Kidney (tissue), 22 donors: ENCODE measurements at places on chromosomes 1 and 21. TPM values are rescaled to one million over a fixed set of nuclear protein-coding genes. Genes with fewer than 3 reads are reported as not detected.
A peak's percentile ranks its signal among the peaks of the same experiment; 100 is the strongest.

- no peak overlapping the region for H3K4me3 ChIP-seq
- H3K27ac ChIP-seq = no peak overlapping the region
- DNase-seq = no peak
- H3K4me1 ChIP-seq = peaks cover 22% of the 10 kb centered on the region
Observed at GRCh38 chr1:149846042-149846441, 53.3 kb upstream of the BOLA1 start.

- H3K27me3 ChIP-seq = no peaks in the 10 kb centered on the region
- no peak overlapping the region for H3K27ac ChIP-seq
Observed at GRCh38 chr1:223273511-223273910, 90.5 kb downstream of the SUSD4 start.

- H3K36me3 ChIP-seq = no peaks in the 10 kb centered on the region
- no peaks in the 10 kb centered on the region for H3K4me1 ChIP-seq
- no peak for DNase-seq
- no peak overlapping the region for H3K4me3 ChIP-seq
- no peak overlapping the region for H3K27ac ChIP-seq
Observed at GRCh38 chr1:245475126-245475525, 320.3 kb downstream of the KIF26B start.

- peaks cover 5% of the 10 kb centered on the region for H3K4me1 ChIP-seq
- H3K4me3 ChIP-seq = no peak overlapping the region
- no peaks in the 10 kb centered on the region for H3K36me3 ChIP-seq
- H3K27me3 ChIP-seq = no peaks in the 10 kb centered on the region
- DNase-seq = no peak
Observed at GRCh38 chr21:39050841-39051587, 132.2 kb downstream of the PSMG1 start.

- DNase-seq = no peak
- H3K4me1 ChIP-seq = peaks cover 36% of the 10 kb centered on the region
- H3K36me3 ChIP-seq = no peaks in the 10 kb centered on the region
Observed at GRCh38 chr21:43733060-43733459, 14.1 kb downstream of the PDXK start.

- H3K27ac ChIP-seq = no peak overlapping the region
- no peaks in the 10 kb centered on the region for H3K4me1 ChIP-seq
- no peaks in the 10 kb centered on the region for H3K36me3 ChIP-seq
Observed at GRCh38 chr1:38296047-38296446, 249.5 kb upstream of the POU3F1 start.

- no peaks in the 10 kb centered on the region for H3K27me3 ChIP-seq
- peak overlapping the region; percentile 75 for H3K4me3 ChIP-seq
- no peaks in the 10 kb centered on the region for H3K36me3 ChIP-seq
- H3K27ac ChIP-seq = peak overlapping the region; percentile 32
- DNase-seq = peak; percentile 82
Observed at GRCh38 chr1:232629250-232630046, 485 bp downstream of the SIPA1L2 start.

Gene TIAM1
- polyA plus RNA-seq = 4.6 TPM

- H3K27me3 ChIP-seq = no peaks in the 10 kb centered on the region
- H3K4me1 ChIP-seq = no peaks in the 10 kb centered on the region
- H3K36me3 ChIP-seq = no peaks in the 10 kb centered on the region
- no peak overlapping the region for H3K27ac ChIP-seq
- DNase-seq = peak; percentile 8
Observed at GRCh38 chr1:242178924-242179708, 180.2 kb upstream of the MAP1LC3C start.

Gene AKR7A3
- 108 TPM for polyA plus RNA-seq

DNA sequence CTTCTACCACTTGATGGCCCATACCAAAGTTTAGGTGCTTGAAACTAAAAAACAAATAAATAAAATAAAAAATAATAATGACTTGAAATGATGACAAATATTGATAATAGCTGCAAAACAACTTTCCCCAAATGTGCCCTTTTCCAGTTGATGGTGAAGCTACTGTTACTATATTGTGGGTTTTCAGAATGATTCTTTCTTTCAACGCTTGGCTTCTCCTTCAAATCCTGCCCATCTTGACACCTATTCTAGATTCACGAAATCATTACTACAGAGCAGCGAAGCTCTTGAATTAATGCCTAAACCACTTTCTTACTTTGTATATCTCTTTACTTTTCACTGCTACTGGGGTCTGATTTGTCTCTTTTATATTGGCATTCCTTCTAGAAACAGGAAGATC, 9.2 kb upstream of the C1orf141 start:
- no peak for DNase-seq
- H3K4me3 ChIP-seq = no peak overlapping the region
- H3K36me3 ChIP-seq = no peaks in the 10 kb centered on the region
- H3K27ac ChIP-seq = no peak overlapping the region
- no peaks in the 10 kb centered on the region for H3K27me3 ChIP-seq
- H3K4me1 ChIP-seq = no peaks in the 10 kb centered on the region

Gene CAPN8
- 0.84 TPM for polyA plus RNA-seq

DNA sequence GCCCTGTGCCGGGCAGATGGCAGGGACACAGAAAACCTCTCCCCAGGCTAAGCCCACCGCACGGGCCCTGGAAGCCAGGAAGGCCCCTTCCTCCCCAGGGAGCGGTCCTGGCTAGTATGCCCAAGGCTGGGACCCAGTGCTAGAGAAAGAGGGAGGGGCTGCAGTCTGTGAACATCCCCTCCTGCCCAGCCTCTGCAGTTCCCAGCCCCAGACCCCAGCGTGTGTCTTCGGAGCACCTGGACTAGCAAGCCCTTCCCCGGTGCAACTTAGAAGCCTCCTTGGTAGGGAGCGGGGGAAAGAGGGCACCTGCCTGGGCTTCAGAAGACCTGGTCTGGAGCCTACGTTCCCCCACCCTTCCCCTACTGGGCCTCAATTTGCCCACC, 2.1 kb downstream of the PLEKHG5 start:
- H3K4me1 ChIP-seq = no peaks in the 10 kb centered on the region
- H3K4me3 ChIP-seq = no peak overlapping the region
- no peaks in the 10 kb centered on the region for H3K36me3 ChIP-seq
- H3K27ac ChIP-seq = no peak overlapping the region
- DNase-seq = no peak

Gene SYNC
- polyA plus RNA-seq = 1.4 TPM

- no peaks in the 10 kb centered on the region for H3K27me3 ChIP-seq
- peak; percentile 11 for DNase-seq
- no peak overlapping the region for H3K27ac ChIP-seq
- H3K4me1 ChIP-seq = no peaks in the 10 kb centered on the region
- peaks cover 64% of the 10 kb centered on the region for H3K36me3 ChIP-seq
Observed at GRCh38 chr21:42768324-42769121, 110.8 kb downstream of the WDR4 start.

DNA sequence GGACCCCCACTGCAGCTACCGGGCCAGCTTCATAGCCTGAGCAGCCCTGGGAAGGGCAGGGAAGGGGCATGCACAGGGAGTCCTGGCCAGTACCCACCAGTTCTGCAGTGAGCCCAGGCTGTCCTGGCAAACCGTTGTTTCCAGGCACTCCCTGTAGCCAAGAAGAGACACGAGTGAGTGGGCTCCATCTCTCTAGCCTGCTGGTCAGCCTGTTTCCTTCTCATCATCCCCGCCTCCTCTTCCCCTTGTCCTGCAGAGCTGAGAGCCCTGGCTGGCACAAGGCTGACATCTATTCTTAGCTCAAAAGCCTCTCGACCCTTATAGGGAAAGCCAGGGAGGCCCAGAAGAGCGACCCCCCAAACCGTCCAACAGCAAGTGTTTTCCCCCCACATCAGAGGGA, 28.7 kb downstream of the COL16A1 start:
- DNase-seq = no peak
- H3K27ac ChIP-seq = no peak overlapping the region
- no peaks in the 10 kb centered on the region for H3K27me3 ChIP-seq
- H3K4me3 ChIP-seq = no peak overlapping the region
- peaks cover 4% of the 10 kb centered on the region for H3K4me1 ChIP-seq
- H3K36me3 ChIP-seq = no peaks in the 10 kb centered on the region

- H3K4me1 ChIP-seq = no peaks in the 10 kb centered on the region
- H3K36me3 ChIP-seq = no peaks in the 10 kb centered on the region
- no peak overlapping the region for H3K27ac ChIP-seq
- no peak for DNase-seq
- H3K27me3 ChIP-seq = no peaks in the 10 kb centered on the region
- no peak overlapping the region for H3K4me3 ChIP-seq
Observed at GRCh38 chr1:200628223-200628881, 7.8 kb upstream of the KIF14 start.

DNA sequence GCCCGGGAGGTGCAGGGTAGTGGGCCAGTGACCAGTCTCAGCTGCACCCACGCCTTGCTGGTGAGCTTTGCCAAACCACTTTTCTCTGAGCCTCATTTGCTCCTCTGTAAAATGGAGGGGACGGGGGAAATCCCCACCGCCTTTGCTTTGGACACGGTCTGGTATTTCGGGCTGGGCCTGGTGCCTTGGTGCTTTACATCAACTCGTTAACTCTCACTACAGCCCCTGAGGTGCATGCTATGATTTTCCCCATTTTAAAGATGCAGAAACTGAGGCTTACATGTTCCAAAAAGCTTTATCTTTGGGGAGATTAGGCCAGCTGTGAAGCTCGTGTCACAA, 116.1 kb upstream of the RUNX3 start:
- DNase-seq = no peak
- H3K4me1 ChIP-seq = no peaks in the 10 kb centered on the region
- no peaks in the 10 kb centered on the region for H3K36me3 ChIP-seq
- no peak overlapping the region for H3K4me3 ChIP-seq
- no peaks in the 10 kb centered on the region for H3K27me3 ChIP-seq

Gene EXOSC10
- 26.2 TPM for polyA plus RNA-seq

DNA sequence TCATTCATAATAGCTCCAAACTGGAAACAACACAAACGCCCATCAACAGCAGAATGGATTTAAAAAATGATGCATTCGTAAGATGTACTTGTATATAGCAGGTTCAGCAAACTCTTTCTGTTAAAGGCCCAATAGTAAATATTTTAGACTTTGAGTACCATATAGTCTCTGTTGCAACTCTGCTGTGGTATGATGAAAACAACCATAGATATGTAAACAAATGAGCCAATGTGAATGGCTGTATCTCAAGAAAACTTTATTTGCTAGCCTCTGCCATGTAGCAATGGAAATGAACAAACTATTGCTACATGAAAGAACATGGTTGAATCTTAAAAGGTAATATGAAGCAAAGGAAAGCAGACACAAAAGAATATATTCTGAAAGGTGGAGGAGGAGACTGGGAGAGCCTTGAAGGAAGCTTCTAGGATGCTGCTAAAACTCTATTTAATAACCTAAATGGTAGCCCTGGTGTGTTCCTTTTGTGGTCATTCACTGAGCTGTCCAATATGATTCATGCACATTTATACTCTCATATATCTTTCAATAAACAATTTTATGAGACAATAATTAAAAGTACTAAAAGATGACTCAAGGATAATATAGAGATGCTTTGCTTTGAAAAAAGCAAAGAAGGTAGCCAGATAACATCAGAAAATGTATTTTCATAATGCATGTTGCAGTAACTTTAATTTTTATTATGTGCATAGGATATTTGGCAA, 29.1 kb upstream of the FMO3 start:
- no peak for DNase-seq
- H3K4me1 ChIP-seq = no peaks in the 10 kb centered on the region
- no peak overlapping the region for H3K27ac ChIP-seq
- no peaks in the 10 kb centered on the region for H3K27me3 ChIP-seq
- H3K36me3 ChIP-seq = no peaks in the 10 kb centered on the region

DNA sequence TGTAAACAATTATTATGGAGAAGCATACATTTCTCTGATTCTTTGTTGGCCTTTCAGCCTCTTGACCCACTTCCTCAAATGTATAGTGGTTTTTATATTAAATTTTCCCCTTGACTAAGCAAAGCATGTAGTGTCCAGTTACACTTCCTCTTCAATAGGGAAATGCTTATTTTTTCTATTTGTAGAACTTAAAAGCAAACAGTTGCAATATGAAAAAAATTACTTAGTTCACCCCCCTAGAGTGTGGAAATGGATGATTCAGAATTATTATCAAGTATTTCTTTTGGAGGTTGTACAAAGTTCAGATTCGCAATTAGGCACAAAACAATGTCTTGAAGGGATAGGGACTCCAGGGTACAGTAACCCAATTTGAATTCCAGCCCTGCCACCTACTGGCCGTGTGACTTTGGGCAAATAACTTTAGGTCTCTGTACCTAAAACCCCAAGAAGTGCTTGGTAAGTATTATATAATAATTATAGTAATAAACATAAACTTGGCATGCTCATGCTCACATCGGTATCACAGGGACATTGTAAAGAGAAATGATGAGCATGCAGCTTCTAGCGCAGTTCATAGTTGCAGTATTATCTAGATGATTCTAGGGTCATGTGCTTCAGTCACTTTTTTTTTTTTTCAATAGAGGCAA, 28.6 kb upstream of the IFNGR2 start:
- no peak overlapping the region for H3K4me3 ChIP-seq
- no peaks in the 10 kb centered on the region for H3K4me1 ChIP-seq
- no peak overlapping the region for H3K27ac ChIP-seq

Gene S100A2
- polyA plus RNA-seq = 416 TPM

Gene SPRR2D
- polyA plus RNA-seq = not detected

Gene KHDRBS1
- polyA plus RNA-seq = 66.9 TPM

- H3K36me3 ChIP-seq = no peaks in the 10 kb centered on the region
- H3K27me3 ChIP-seq = no peaks in the 10 kb centered on the region
- no peak overlapping the region for H3K27ac ChIP-seq
- H3K4me3 ChIP-seq = no peak overlapping the region
- no peaks in the 10 kb centered on the region for H3K4me1 ChIP-seq
Observed at GRCh38 chr1:244112041-244112440, 61.0 kb downstream of the ZBTB18 start.

DNA sequence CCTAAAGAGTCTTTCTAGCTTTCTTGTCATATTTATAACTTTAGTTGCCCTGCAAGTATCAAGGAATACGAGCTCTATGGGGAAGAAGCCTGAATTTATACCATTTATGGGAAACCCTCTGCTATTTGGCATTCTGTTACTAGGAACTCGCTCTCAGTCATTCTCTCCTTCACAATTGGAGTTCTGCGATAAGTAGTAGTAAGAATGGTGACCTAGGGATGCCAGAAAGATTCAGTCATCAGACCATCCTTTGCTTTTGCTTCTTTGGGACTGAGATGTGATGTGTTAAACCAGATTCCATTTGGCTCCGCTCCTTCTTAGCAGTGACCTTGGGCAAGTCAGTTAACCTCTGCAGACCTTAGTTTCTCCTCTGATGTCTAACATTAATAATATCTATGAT, 256.5 kb downstream of the FGGY start:
- no peaks in the 10 kb centered on the region for H3K36me3 ChIP-seq
- no peak overlapping the region for H3K4me3 ChIP-seq
- no peak for DNase-seq
- H3K4me1 ChIP-seq = peaks cover 8% of the 10 kb centered on the region
- no peaks in the 10 kb centered on the region for H3K27me3 ChIP-seq
- H3K27ac ChIP-seq = no peak overlapping the region

- H3K27me3 ChIP-seq = no peaks in the 10 kb centered on the region
- peaks cover 49% of the 10 kb centered on the region for H3K36me3 ChIP-seq
- no peak for DNase-seq
- H3K4me1 ChIP-seq = no peaks in the 10 kb centered on the region
- H3K27ac ChIP-seq = no peak overlapping the region
- H3K4me3 ChIP-seq = no peak overlapping the region
Observed at GRCh38 chr1:12284486-12284885, 54.7 kb downstream of the VPS13D start.
